Activated gamma-delta T cell treated with Interleukin-2 at 50 U/mL for 16 hours (primary cell): ENCODE measurements at places on chromosomes 7 and 10.

- DNase-seq = no peak
Observed at GRCh38 chr10:80461208-80462183, 7.4 kb downstream of the TSPAN14 start.

DNA sequence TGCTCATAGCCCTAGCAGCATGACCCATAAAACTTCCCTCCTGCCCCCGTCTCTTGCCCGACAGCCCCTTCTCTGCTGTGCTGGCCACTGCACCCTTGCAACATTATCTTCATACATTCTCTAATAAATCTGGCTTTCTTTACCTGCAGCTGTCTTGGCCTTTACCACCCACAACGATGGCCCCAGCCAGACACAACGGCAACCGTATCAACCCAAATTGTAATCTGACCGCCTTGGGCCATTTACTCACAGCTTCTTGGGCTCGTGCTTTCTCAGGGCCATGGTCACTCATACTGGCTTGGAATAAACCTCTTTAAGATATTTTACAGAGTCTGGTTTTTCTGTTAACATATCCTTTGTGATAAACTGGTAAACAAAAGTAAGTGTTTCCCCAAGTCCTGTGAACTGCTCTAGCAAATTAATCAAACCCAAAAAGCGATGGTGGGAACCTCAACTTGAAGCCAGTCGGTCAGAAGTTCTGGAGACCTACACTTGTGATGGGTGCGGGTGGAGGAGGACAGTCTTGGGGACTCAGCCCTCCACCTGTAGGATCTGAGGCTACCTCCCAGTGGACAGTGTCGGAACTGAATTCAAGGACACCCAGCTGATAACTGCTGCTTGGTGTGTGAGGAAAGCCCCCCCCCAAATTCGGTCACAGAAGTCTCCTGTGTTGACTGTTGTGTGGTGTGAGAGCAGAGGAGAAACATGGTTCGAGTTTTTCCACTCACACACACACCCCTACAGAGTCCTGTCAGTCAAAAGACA, 87.6 kb upstream of the ATP6V0A4 start:
- DNase-seq = no peak

DNA sequence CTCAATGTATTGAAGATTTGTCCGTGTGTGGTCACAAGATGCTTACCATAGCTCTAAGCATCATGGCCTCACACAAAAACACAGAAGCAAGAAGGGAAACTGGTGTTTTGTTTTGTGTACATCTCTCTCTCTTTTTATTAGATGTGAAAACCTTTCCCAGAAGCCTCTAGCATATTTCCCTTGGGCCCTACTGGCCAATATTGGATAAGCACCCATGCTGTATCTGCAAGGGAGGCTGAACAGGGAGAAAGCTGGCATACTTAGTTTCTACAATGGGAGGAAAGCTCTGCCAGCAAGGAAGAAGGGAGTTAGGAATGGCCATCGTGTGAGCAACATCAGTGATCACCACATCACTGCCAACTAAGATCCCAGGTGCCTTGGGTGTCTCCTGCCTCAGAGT, 9.6 kb upstream of the NAMPT start:
- DNase-seq = no peak

DNA sequence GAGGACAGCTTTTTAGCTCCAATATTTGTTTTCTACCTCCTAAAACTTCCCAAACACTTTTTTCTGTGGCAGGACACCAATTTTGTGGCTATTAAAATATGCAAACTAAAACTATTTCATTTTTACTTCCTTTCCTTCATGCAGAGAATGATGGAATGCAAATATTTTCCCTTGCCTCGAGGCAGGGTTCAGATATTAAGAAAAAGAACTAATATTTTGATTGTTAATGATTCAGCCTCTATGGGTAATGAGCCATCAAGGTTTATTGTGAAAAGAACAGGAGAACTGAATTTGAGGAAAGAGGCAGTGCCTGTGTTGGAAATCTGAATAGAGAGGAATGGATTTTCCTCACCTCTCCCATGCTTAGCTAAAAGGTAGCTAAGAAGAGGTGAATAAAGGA, 43.1 kb upstream of the CASD1 start:
- DNase-seq = no peak

GRCh38 chr10:13707156-13707881, 120.6 kb downstream of the PRPF18 start:
- no peak for DNase-seq

DNA sequence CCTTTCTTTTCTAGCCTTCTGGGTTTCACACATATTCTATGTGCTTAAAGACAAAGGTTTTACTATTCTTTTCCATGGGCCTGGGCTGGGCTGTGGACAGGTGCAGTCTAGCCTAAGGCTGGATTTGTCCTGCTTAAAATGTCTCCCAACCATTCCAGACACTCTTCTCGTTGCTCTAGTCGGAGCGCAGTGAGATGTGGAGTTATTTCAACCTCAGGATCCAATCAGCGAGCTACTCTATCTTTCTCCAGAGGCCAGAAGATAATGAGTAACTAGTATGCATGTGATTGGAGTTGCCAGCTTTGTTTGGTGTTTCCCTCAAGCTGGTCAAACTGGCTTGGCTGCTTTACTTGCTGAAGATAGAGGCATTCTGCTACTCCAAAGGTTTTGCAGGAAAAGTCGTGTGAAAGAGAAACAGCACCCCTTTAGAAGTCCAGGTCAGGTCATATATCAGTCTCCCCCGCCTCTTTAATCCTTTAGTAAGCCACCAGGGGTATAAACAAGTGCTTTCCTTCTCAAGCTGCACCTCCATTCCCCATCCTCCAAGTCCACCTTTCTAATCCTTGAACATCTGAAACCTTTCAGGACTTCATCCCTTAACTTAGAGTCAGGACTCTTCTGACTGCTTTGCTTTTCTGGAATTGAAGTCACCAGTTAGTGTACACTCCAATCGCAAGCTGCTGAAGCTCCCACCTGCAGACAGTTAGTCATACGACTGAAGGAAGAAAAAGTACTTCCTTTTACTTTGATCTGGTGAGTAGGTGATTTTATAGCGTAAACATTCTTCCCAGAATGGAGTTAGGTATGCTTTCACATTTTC, 78.8 kb downstream of the DNMBP start:
- DNase-seq = no peak

DNA sequence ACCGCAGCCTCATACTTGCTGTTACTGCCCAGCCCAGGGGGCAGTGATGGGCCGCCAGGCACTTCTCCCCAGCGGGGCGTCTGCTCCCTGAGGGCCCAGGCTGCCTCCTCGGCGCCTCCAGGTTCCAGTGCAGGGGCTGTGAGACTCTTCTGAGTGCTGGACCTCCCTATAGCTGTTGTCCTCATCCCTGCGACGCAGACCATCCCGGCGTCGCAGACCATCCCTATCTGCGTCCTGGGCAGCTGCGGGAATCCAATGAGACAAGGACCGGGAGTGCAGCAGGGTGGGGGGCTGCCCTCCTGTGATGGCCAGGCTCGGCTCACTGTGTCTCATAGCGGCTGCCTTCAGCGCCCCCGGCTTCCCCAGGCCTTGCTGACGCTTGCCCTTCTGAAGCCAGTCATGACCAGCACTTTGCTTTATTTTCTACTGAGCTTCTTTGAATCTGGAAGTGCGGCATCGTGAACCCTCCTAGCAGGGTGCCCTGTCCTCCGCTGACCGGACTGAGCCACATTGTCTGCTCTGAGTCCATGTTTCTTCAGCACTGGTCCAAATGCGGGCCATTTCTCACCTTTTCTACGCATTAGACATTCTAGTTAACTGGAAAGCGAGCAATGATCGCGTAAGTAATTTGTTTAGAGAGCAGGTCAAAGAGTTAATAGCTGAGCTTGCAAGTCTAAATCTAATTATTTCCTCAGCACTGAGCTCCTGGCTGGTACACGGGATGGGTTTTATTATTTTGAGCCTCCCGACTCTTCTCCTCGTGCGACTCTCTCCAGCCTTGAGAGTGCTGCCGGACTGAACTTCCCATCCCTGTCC, 339.5 kb downstream of the WDR37 start:
- DNase-seq = no peak

- DNase-seq = peak; percentile 22
Observed at GRCh38 chr7:39414224-39415035, 151.8 kb upstream of the YAE1 start.

- DNase-seq = no peak
Observed at GRCh38 chr7:126635545-126635944, 617.2 kb downstream of the GRM8 start.

- DNase-seq = no peak
Observed at GRCh38 chr7:45343746-45344145, 186.2 kb downstream of the RAMP3 start.

GRCh38 chr7:158322616-158323530, 264.8 kb downstream of the PTPRN2 start:
- DNase-seq = no peak
